ENCODE measurements at places on chromosomes 3 and 15. TPM values are rescaled to one million over a fixed set of nuclear protein-coding genes. Genes with fewer than 3 reads are reported as not detected.

GREM1 gene
- not detected for total RNA-seq

GRCh38 chr15:66698318-66698961 is 3.6 kb upstream of the SMAD6 start:
- H3K36me3 ChIP-seq: no peaks in the 10 kb centered on the region
- peaks cover 18% of the 10 kb centered on the region for H3K4me1 ChIP-seq
- H3K27ac ChIP-seq: no peak overlapping the region
- peaks cover 9% of the 10 kb centered on the region for H3K27me3 ChIP-seq
- no peak for DNase-seq
- no peak overlapping the region for H3K4me3 ChIP-seq

GRCh38 chr3:153290268-153291015 is 128.4 kb downstream of the RAP2B start:
- peaks cover 40% of the 10 kb centered on the region for H3K4me1 ChIP-seq
- no peak for DNase-seq
- no peaks in the 10 kb centered on the region for H3K27me3 ChIP-seq
- no peaks in the 10 kb centered on the region for H3K36me3 ChIP-seq
- H3K27ac ChIP-seq: no peak overlapping the region

DNA sequence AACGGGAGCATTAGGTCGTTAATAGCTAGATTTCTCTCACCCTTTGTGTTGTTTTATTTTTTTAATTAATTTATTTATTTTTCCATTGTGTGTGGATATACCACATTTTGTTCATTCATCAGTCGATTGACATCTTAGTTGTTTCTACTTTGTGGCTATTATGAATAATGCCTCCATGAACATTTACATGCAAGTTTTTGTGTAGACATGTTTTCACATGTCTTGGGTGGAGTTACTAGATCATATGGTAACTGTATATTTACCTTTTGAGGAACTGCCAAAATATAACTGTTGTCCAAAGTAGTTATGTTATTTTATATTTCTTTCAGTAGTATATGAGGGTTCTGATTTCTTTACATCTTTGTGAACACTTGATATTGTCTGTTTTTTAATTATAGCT is 18.8 kb downstream of the ZWILCH start:
- H3K27ac ChIP-seq: no peak overlapping the region
- no peak for DNase-seq
- no peaks in the 10 kb centered on the region for H3K27me3 ChIP-seq
- no peak overlapping the region for H3K4me3 ChIP-seq
- no peaks in the 10 kb centered on the region for H3K36me3 ChIP-seq

GRCh38 chr3:69082805-69083204 is 1.9 kb upstream of the ARL6IP5 start:
- DNase-seq: peak; percentile 58
- H3K4me1 ChIP-seq: peaks cover 69% of the 10 kb centered on the region
- peak overlapping the region; percentile 17 for H3K27ac ChIP-seq

- no peak overlapping the region for H3K4me3 ChIP-seq
- H3K27me3 ChIP-seq: no peaks in the 10 kb centered on the region
- no peaks in the 10 kb centered on the region for H3K36me3 ChIP-seq
- DNase-seq: peak; percentile 32
- no peaks in the 10 kb centered on the region for H3K4me1 ChIP-seq
Observed at GRCh38 chr3:126111566-126112475, 27.9 kb upstream of the SLC41A3 start.

GRCh38 chr3:15512166-15512565 is 9.3 kb downstream of the COLQ start:
- no peak overlapping the region for H3K4me3 ChIP-seq
- no peaks in the 10 kb centered on the region for H3K4me1 ChIP-seq
- H3K27me3 ChIP-seq: no peaks in the 10 kb centered on the region
- no peaks in the 10 kb centered on the region for H3K36me3 ChIP-seq

PSTPIP1 gene
- 123 TPM for total RNA-seq

GRCh38 chr3:109643590-109643989 is 306.2 kb upstream of the DPPA4 start:
- no peak overlapping the region for H3K4me3 ChIP-seq
- no peaks in the 10 kb centered on the region for H3K36me3 ChIP-seq
- DNase-seq: no peak
- no peaks in the 10 kb centered on the region for H3K27me3 ChIP-seq
- no peaks in the 10 kb centered on the region for H3K4me1 ChIP-seq

GRCh38 chr3:194194757-194195085 is 58.8 kb downstream of the HES1 start:
- H3K27ac ChIP-seq: no peak overlapping the region
- H3K27me3 ChIP-seq: no peaks in the 10 kb centered on the region
- no peak overlapping the region for H3K4me3 ChIP-seq
- H3K4me1 ChIP-seq: peaks cover 10% of the 10 kb centered on the region

DNA sequence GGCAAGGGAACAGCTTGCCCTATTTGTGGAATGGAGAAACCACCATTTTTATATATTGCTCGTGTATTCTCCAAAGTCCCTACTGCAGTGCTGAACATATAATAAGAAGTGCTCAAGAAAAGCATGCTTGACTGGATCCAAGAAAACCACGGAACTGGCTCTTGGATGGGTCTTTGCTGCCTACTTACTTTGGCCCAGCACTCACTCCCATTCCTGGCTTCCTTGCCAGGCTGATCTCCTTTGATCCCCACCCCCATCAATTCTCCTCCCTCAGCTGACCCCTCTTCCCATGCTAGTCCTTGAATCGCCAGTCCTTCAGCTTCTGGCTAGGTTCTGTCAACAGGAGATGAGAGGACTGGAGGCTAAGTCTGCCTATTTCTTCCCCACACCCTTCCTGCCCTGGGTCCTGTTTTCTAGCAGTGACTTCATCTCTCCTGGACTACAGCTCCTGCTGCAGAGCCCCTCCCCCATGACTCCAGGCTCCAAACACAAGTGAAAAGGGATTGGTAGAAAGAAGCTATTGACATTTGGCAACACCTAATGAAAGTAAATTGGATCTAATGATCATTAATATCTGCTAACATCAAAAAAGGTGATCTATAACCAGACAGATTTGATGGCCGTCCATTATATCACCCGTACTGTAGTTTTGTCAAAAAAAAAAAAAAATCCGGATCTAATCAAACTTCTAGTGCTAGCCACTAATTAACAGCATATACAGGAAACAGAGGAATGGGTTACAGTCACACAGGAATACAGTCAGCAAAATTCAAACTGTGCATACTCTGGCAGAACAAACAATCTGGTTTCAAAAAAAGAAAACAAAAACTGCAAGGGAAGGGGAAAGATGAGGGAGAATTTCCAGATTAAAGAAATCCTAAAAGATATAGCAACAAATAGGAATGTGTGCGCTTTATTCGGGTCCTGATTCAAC is 7.8 kb downstream of the FAM240A start:
- H3K4me1 ChIP-seq: no peaks in the 10 kb centered on the region
- peaks cover 5% of the 10 kb centered on the region for H3K27me3 ChIP-seq
- no peaks in the 10 kb centered on the region for H3K36me3 ChIP-seq

STRA6 gene
- not detected for total RNA-seq

DNA sequence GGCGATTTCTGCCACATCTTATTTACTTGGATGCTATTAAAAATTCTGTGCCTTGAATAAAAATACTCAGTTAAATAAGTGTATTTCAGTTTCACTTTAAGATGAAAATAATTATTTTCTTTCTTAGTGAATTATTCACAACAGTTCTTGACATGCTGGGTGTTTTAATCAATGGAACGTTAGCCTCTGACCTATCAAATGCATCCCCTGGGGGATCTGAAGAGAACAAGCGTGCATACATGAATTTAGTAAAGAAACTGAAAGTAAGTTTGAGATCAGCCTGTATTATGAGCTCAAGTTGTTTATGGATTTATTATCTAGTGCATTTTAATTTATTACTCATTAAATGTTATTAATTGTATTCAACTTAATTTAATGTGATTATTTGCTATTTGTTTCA is 597 bp downstream of the P2RY12 start:
- H3K4me1 ChIP-seq: no peaks in the 10 kb centered on the region
- no peaks in the 10 kb centered on the region for H3K27me3 ChIP-seq
- H3K36me3 ChIP-seq: no peaks in the 10 kb centered on the region
- H3K27ac ChIP-seq: no peak overlapping the region
- H3K4me3 ChIP-seq: no peak overlapping the region
- no peak for DNase-seq
